Endothelial cell of umbilical vein (primary cell): ENCODE measurements at places on chromosomes 5 and 9. TPM values are rescaled to one million over a fixed set of nuclear protein-coding genes. Genes with fewer than 3 reads are reported as not detected.
A peak's percentile ranks its signal among the peaks of the same experiment; 100 is the strongest.

DNA sequence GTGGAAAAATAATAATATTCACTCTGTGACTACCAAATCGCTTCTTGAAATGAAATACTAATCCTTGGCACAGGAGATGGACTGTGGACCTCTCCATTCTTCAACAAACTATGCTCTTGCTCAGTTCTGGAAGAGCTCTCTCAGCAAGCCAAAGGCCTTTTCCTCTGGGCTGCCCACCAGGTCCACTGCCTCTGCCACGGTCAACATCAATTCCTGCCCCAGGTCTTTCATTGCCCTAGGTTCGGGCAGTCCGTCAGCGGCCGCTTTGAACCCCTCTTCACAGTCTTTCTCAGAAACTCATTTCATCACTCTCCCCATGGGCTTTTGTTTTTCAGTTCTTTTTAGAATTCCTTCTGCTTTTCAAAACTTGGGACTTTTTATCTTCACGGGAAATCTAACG is 64.9 kb downstream of the GNAQ start:
- DNase-seq = no peak

- DNase-seq = no peak
These were observed 880 bp upstream of the PTPDC1 start for GRCh38 chr9:94083384-94083783.

DNA sequence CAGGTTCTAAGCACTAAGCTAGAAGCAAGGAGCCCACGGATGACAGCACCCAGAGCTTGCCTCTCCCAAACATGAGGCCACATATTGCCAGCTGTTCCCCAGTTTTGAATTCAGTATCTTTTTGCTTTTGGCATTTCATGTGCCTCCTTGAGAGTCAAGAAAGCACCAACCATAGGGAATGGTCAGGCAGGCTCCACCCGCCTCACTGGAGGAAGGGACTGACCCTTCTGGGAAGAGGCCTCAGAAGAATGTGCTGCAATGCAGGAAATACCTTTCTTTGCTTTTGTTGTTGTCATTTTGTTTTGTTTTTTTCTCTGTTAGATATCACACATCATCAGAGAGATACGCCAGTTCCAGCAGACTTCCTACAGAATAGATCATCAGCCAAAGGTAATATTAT is 13.7 kb upstream of the CKMT2 start:
- no peak for DNase-seq

CAMK2A gene
- not detected in 2 replicates for total RNA-seq

DNA sequence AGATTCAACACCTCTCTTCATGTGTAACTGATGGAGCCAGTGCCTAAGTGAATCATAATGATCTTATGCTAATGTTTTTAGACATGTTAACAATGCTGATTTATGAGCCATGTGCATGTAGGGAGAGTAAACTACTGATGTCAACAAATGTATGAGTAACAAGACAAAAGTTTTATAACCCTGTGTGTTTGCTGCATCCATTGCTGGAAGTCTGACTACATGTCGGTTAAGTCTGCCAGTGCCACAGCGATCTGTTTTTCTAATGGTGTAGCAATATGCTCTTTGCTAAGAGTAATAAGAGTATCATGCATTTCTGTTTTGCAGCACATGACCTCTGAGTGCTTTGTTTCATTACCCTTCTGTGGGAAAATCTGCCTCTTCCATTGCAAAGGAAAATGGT is 26.4 kb upstream of the TMOD1 start:
- no peak for DNase-seq

LCN2 gene
- total RNA-seq = not detected in 2 replicates

DNA sequence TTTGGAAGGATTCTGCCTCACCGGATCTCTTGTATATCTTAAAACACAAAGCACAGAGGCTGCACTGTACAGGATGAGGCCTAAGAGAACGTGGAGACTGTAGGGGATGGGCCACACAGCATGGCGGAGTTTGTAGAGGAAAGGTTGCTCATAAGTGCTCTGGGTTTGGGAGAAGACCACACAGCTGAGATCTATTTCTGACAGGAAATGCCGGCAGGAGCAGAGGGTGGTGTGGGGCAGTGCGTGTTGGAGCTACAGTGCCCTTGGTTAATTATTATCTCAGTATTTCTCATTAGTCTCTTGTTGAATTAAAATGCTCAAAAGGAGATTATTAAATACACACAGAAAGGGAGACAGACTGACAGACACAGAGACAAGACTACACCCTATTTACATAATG is 9.6 kb downstream of the PALM2AKAP2 start:
- no peak for DNase-seq

- peak; percentile 89 for DNase-seq
These were observed 1.4 kb upstream of the SPAAR start for GRCh38 chr9:35907711-35908503.

ARL10 gene
- 16.5 and 20.7 TPM in 2 replicates for total RNA-seq

DNA sequence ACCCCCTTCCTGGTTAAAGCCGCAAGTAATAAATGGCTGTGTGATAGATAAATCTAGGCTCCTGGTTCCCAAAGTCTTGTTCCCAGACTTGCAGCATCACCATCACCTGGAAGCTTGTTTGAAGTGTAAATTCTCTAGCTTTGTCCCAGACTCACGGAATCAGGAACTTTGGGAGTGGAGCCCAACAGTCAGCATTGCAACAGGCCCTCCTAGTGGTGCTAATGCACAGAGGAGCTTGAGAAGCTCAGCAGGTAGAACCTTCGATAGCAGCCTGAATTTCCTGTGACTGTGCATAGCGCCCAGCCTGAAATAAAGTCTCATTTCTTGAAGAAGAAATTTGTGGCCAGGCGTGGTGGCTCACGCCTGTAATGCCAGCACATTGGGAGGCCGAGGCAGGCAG is 30.3 kb upstream of the MELK start:
- DNase-seq = no peak

DNA sequence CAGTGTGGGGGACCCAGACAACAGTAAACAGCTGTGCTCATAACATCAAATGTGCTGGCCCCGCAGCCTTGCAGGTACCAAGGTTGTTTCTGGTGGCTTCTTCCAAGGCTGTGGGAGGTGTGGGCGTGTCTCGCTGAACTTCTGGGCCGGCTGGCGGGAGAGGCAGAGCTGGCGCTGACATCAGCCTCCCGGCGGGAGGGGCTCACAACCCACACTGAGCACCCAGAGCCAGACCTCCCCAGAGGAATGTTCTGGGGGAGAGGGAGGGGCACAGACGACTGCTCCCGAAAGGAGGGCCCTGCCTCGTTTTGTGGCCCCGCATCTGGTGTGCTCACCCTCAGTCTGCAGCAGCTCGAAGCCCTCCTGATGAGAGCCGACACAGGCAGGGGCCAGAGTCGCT is 6.9 kb upstream of the SLC12A7 start:
- no peak for DNase-seq

DNA sequence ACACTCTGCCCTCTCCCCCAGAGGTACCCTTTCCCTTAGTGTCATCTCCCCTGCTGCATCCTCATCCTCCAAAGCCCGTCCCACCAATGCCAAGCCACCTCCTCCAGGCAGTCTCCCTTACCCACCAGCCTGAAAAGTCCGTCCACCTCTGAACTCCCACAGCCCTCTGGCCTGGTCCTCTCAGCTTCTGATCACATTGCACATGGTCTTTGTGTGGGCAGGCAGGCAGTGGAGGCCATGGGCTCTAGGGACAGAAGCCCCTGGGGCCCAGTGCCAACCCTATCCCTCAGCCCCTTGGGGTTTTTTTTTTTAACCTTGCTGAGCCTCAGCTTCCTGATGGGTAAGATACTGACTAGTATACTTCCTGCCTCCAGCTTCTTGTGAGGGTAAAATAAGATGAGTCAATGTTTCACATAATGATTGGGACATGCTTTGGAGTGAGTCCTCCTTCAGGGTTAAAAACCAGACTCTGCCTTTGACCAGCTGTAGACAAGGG is 19.4 kb downstream of the CSF1R start:
- no peak for DNase-seq

PCDHGA2 gene
- total RNA-seq = 0.58 and 1.2 TPM in 2 replicates

C9 gene
- total RNA-seq = 0.44 TPM in 1 of 2 replicates, not detected in the other

BHMT2 gene
- total RNA-seq = 0.71 and 0.76 TPM in 2 replicates

MCCC2 gene
- 27.8 and 28.6 TPM in 2 replicates for total RNA-seq

GRCh38 chr5:19619571-19619970 is 368.4 kb downstream of the CDH18 start:
- no peak for DNase-seq

- DNase-seq = peak; percentile 30
These were observed 48.4 kb downstream of the GALNT10 start for GRCh38 chr5:154238776-154239481.

DNA sequence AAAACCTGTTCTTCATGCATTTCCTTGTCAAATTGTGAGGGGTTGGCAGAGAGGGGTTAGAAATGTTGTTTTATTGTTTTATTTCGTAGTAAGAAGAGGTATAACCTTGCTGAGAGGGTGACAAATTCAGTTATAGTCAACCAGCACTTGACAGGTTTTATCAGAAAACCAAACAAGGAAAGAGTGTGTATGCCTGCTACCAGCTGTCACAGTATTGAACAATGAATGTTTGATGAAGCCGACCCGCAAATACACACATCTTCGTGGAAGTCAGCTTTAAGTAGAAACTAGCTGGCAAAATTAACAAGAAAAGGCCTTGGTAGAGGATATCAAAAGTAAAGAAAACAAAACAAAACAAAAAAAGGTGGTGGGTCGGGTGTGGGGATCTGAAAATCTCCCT is 214.6 kb upstream of the TLE4 start:
- DNase-seq = no peak

GRCh38 chr9:124110307-124110915 is 98.8 kb downstream of the LHX2 start:
- peak; percentile 60 for DNase-seq

DNA sequence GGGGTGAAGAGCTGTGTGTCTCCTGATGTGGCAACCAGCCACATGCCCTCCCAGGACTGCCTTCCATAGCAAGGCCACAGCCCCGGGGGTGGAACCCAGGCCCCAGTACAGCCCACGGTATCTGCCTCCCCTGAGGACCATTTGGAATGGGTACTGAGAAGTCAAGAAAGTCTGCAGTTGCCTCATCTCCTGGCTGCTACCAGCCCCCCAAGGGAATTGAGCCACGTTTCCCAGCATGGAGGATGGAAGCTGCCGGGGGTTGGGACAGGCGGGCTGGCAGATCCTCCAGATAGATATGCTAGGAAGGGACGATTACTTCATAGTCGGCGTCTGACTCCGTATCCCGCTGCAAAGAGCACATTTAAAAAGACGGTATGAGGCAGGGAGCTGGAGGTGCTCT is 5.5 kb upstream of the DMRT2 start:
- no peak for DNase-seq

IFNA7 gene
- not detected in 2 replicates for total RNA-seq

GRCh38 chr5:169826618-169827017 is 153.7 kb downstream of the INSYN2B start:
- DNase-seq = no peak

DNA sequence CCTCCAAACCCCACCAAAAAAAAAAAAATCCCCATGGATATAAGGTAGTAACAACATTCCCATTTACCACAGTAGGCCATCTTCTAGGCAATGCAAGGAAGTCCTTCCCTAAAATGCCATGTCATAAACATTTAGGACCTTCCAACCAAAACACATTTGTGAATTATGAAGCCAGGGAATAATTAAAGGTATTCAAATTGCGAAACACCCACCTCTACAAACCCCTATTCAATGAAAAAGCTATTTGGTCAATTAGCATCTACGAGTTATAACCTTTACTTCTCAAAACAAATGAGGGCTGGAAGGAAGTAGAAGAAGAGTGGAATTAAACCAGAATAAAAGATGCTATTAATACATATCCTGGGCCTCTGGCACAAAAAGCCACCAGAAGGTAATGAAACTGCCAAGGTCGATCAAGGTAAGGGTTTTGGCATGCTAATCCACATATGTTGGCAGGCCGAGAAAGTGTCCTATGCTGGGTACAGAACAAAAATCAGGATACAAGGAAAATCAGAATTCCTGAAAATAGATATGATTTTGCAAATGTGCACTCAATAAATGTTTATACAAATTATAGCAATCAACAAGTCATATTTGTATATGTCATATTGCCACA is 47.7 kb downstream of the MTMR12 start:
- no peak for DNase-seq

- no peak for DNase-seq
These were observed 218.8 kb upstream of the TBCA start for GRCh38 chr5:77994943-77995342.

FGF10 gene
- not detected in 2 replicates for total RNA-seq

IQGAP2 gene
- 4.7 and 5.7 TPM in 2 replicates for total RNA-seq

PCYOX1L gene
- total RNA-seq = 17.0 and 23.3 TPM in 2 replicates

DNA sequence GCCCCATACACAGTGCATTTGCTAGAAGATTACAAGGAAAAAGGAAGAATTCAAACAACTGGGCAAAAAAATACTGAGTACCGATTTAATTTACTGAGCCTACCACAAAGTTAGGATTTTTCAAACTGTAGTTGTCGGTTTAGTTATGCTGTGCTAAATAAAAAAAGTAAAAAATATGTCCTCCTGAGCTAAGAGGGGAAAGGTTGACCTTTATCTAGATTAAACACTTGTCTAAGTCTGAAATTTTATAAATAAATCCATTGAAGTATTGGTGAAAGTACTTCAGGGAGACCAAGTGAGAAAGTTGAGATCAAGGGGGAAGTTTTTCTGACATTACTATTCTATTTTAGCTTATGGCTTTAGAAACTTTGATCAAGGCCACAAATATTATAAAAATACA is 19.1 kb upstream of the DAB2 start:
- no peak for DNase-seq

- peak; percentile 40 for DNase-seq
These were observed 215.0 kb downstream of the SEMA6A start for GRCh38 chr5:116359592-116359991.

FAM151B gene
- total RNA-seq = 2.0 and 2.6 TPM in 2 replicates

GRCh38 chr5:59007460-59008063 is 424.7 kb downstream of the RAB3C start:
- peak; percentile 27 for DNase-seq

GRCh38 chr5:11588803-11589202 is 315.4 kb downstream of the CTNND2 start:
- no peak for DNase-seq

- no peak for DNase-seq
These were observed 367.7 kb downstream of the CDK5RAP2 start for GRCh38 chr9:120212153-120212852.

TMEM174 gene
- total RNA-seq = not detected in 2 replicates

DNA sequence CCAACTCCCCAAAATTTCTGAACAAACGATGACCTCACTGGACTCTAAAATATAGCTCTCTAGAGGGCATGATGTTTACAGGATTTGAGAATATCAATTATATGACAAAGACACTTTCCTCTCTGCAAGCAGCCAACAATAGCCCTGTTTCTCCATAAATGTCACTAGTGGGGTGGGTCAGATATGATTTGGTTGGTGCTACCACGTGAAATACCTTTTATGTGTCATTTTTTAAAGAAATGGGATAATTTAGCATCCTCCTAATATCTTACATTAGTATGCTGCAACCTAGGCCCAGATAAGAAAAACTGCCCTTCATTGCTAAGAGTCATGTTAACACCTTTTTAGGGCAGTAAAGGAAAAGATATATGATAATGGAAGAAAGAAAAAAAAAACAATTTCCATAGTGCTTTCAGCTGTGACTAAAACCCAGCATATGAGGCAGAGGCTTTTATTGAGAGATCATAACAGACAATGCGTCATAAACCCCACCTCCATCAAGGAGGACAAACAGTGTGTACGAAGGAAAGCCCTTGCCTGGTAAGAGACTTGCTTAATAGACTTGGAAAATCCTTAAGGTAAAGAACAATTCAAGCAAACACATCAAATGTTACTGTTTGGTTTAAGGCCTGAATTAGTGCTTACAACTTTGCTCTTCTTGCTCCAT is 372.4 kb upstream of the PAPPA start:
- DNase-seq = no peak
